ENCODE measurements at places on chromosomes 5 and 9.

GRCh38 chr5:87099291-87099839 lies 168.3 kb upstream of the RASA1 start:
- no peak for DNase-seq

- DNase-seq: no peak
Measured at GRCh38 chr5:161804263-161804662, 43.7 kb upstream of the GABRA1 start.

DNA sequence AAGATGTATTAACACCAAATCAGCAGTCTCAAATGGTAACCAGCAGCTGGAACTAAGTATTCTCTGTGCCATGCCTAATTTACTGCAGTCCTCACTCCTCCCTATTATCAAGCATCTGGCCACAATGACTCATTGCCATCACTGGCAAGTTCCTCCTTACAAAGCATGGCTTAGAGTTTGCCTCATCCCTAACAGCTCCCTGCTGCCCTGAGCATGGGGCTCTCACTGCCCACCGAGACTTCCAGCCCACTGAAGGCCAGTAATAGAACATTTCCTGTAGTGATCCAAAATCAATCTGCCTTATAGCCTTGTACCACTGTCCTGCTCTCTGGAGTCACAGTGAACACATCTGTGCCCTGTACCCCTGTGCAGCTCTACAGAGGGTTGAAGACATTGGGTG lies 211.9 kb upstream of the TRIM32 start:
- no peak for DNase-seq

- DNase-seq: no peak
Measured at GRCh38 chr9:122822938-122823337, 5.5 kb downstream of the PDCL start.

DNA sequence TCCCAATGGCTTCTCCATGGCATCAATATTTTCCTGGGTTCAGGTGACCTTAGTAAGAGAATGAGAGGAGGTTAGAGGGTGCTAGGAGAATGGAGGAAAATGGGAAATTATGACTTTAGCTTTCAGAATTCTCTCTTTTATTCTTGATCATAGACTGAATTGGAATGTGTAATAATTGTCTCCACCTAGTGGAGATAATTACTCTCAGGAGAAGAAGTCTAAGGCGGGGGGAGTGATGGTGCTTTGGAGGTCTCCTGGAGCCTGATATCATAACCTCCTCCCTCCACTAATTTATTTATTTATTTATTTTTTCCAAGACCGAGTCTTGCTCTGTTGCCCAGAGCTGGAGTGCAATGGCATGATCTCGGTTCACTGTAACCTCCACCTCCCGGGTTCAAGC lies 221.3 kb downstream of the GRIA1 start:
- no peak for DNase-seq

All from activated CD8-positive, alpha-beta memory T cell treated with anti-CD3 and anti-CD28 coated beads for 1 hour (primary cell).